ENCODE measurements at places on chromosomes 3 and 15. TPM values are rescaled to one million over a fixed set of nuclear protein-coding genes. Genes with fewer than 3 reads are reported as not detected.

Gene RAB11A
- total RNA-seq, result 66.7 TPM

Gene CDHR4
- total RNA-seq, result 1.2 TPM

Gene CPLX3
- total RNA-seq, result not detected

Gene TMEM108
- total RNA-seq, result 0.11 TPM

Gene ROBO2
- 0.33 TPM for total RNA-seq

Data from placental epithelial cell (primary cell).